ENCODE measurements at places on chromosomes 2 and 18.

DNA sequence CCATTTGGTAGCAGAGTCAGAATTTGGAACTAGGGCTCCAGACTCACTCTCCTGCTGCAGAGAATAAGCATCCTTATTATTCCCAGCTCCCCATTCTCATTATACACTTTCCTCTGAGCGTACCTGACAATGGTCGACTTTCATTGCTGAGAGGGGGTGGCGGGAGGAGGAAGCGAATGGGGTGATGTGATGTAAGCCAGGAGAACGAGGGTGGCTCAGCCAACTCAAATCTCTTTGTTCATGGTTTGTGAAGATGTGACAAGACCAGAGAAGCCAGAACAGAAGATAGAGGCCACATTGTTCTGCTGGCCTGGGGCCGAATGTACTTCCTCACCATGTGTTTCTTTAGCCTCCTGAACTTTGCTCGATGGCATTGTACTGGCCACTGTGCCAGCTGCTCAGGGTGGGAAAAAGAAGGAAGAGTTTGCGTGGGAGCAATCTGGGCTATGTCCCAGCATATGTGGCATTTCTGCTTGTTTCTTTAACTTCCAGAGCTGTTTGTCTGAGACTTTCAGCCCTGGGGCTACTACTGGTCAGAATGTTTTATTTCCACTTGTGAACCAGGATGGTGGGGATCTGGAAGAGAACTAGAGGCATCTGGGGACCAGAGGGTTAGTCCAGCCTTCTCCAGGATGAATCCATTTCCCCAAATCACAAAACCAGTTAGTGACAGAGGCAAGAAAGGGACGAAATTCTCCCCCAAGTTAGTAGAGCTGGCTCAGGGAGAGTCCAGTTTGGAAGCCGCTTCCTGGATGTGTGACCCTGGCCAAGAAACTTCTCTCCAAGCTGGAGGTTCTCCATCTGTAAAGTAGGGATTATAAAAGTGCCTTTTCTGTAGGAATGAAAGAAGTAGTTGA, 62.6 kb downstream of the MOGAT1 start:
- DNase-seq = no peak

- DNase-seq = no peak
Observed at GRCh38 chr2:189483571-189483970, 42.3 kb downstream of the WDR75 start.

DNA sequence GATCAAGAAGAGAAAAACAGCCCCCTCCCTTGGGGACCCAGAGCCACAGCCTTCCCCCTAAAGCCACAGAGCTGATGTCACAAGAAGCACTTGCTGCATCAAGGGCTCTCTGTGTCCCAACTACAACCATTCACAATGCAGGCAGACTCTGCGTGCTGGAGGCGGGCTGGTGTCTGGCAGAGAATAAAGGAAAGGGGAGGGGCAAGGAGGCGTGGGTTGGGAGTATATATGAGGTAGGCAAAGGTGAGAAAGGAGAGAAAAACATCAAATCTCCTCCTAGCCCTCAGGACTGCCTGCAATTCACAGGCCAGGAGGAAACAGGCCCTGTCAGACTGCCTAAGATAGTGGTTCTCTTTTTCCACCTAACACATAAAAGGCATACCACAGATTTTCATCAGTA, 48.8 kb upstream of the IHH start:
- no peak for DNase-seq

- no peak for DNase-seq
Observed at GRCh38 chr2:126850940-126851339, 47.8 kb upstream of the TEX51 start.

DNA sequence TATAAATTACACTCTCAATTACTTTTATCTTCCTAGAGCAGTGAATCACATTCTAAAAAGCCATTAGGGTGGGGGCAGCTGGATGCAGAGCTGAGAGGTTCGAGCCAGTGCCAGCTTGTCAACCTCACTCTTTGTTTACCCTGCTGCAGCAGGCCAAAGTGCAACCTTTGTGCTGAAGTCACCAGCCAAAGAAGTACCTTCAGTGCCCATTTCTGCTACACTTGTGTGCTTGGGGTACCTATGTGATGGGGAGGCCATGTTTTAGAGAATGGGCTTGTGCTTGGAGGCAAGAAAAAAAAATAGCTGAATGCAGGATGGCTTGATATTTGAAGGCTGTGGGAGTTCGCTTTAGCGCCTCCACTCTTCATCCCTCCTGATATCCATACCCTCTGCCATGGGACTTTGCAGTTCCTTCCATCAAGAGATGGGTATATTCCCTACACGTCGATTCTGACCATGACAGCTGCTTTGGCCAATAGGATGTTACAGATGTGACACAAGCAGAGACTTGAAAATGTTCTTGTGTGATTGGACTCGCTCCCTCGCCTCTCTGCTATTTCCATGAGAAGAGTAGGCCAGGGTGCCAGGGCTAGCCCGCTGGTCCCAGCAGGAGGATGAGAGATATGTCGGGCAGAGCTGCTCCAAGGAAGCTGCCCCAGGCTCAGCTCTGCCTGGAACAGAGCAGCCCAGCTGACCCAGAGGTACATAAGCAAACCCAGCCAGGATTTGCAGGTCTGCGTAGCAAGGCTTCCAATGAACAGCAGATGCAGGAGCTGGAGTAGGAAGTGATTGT, 12.7 kb upstream of the FZD5 start:
- DNase-seq = no peak

DNA sequence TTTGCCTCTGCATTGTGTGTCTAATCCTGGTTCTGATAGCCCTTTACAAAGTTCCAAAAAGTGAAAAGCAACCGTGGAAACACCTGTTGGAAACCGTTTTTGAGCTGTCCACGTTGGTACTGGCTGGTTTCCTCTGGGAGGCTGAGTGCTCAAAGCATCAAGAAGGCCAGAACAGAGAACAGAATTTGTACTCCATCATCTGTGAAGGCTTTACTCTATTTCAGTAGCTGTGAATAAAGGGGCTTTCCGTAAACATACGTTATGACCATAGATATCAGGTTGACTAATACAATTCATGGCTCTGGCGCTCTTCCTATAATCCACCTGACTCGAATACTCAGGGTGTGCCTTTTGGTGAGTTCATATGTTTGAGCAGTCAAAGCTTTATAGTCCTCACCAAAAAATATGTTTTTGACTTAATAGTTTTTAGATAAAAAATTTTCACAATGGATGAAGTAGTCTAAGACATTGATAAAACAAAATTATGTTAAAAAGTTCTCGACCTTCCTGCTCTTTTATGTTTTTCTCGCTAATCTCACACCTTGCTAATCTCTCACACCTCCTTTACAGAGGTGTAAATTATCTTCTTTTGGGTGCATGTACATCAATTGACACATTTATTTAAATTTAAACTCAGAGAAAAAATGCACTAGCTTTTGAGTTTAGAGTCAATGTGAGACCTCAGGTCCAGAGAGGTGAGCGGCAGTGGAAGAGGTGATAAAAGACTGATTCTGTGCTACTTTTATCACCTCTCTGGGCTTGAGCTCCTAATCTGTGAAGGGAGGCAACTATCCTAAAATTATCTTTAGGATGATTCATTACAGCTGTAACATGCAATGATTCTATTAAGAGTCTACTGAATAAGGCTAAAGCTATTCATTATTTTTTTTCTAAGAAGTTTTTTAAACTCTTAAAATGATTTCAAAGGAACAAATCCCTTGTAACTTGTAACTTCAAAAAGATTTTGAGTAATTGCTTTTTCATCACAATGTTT, 65.3 kb downstream of the CXCR4 start:
- DNase-seq = no peak

GRCh38 chr2:231795525-231796327, 9.5 kb downstream of the COPS7B start:
- DNase-seq = peak; percentile 77

- no peak for DNase-seq
Observed at GRCh38 chr2:212408524-212408923, 130.1 kb downstream of the ERBB4 start.

- DNase-seq = peak; percentile 12
Observed at GRCh38 chr2:226796012-226796839, 3.4 kb downstream of the IRS1 start.

GRCh38 chr2:163248376-163249253, 410.0 kb upstream of the KCNH7 start:
- no peak for DNase-seq

GRCh38 chr18:42513441-42513840, 558.4 kb downstream of the PIK3C3 start:
- DNase-seq = no peak

GRCh38 chr2:104945866-104946265, 92.0 kb downstream of the POU3F3 start:
- no peak for DNase-seq

DNA sequence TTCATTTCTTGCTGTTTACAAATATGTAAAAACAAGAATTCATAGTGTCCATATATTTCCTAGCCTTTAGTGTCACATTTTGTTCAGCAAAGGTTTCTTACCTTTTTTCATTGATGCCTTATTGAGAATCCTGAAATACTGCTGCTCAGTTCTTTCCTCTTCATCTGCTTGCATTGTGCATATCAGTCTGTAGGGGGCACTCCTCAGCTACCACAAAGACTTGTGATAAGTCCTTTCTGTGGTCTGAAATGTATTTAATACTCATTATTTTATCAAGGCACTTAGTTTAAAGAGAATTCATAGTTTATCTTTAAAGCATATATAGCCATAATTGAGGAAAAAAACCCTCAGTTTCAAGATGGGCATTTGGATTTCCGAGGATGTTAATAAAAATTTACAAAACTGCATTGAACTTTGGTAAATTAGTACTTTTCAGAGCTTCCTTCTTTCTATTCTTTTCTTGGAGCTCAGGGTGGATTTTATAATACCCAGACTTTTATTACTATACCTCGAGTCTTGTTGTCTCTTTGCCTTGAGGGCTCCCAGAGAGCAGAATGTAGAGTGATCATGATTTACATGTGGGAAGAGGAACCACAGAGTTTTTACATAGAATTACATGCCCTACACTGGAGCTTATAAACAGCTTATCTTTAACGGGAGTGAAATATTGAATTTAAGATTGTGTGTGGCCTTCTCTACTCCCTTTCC, 570.1 kb downstream of the PLCL1 start:
- DNase-seq = peak; percentile 32

DNA sequence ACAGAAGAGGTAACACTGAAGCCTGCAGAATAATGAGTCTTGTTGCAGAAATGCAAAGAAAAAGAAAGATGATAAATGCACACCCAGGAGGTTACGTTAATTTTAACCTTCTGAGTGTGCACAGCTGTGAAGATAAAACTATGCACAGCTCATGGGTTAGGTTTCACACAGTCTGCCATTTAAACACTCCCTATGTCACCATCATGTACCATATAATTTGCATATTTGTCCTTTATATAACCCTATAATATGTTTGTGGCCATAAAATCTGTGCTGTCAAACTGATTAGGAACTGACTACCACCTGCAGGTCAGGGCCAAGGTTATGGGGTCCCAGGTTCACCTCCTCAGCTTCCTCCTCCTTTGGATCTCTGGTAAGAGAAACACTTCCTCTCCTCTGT, 205.5 kb downstream of the RPIA start:
- no peak for DNase-seq

DNA sequence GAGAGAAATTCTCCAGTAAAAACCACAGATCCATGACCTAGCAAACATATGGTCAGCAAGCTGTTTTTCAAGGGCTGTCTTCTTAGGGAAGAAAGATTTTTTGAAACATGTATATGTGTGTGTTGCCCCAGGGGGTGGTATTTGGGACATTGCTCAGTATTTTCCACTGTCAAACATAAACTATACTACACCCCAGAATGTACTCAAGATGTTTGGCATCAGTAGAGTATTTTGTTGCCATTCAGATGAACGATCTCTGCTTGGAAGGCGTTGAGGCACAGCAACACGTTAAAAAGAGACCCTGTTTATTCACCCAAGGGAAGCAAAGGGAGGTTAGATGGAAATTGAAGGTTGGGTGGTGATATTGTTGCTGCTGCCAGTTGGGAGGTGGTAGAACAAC, 30.0 kb downstream of the EEF1B2 start:
- no peak for DNase-seq

DNA sequence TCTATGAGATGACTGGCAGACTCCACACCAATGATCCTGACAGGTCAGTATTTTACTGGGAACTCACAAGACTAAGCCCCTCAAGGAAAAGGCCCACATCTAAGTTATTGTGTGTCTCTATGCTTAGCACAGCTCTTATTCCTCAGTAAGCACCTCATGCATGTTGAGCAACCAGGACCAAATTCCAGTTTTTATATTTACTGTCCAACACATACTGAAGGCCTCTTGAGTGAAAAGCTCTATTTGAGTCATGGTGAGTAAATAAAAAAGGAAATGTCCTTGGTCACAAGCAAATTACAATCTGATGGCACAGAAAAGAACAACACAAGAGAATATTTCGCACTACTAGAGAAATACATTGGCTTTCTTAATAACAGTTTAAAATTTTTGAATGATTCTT, 87.9 kb upstream of the ETAA1 start:
- no peak for DNase-seq

DNA sequence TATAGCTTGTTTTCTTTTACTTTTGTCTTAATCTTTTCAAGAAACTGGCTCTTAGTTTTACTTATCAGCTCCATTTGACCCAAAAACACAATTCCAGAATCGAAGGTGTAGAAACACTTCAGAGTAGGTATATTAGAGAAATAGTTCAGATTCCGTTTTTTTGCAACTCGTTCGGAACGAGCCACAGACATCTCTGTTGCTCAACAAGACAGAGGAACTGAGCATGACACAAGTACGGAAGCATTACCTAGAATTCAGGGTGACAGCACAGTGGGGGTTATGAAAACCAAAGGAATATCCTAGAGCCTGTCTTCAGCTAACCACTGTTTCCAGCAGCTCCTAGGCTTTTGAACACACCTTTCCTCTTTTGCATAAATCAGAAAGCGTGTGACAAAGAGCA, 5.0 kb downstream of the HRH4 start:
- DNase-seq = no peak

- DNase-seq = no peak
Observed at GRCh38 chr2:16828044-16828827, 162.6 kb upstream of the CYRIA start.

DNA sequence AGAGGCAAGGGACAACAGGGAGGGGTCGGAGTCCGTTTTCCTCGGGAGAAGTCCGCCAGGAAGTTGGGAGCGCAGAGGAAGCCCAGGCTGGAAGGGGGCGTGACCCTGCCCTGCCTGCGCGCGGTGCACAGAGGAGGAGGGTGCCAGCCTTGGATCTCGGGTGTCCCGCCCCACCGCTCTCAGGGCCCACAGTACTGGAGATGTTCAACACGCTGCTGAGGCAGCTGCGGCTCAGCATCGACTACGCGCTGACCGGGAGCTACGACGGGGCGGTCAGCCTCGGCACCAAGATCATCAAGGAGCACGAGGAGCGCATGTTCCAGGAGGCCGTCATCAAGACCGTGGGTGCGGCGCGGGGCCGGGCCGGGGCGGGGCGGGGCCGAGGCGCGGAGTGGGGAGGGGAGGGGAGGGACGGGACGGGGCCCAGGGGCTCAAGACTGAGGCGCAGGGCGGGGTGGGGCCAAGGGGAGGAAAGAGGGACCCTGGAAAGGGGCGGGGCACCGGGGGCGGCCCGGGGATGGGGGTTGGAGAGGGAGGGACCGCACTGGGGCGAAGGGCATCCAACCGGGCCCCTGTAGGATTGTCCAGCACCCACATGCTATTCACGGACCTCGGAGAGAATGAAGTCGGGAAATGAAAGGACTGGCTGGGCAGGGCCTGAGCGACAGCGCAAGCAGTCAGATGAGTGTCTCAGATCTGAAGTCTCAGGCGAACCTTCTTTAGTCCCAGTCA, 36.6 kb downstream of the POMC start:
- peak; percentile 37 for DNase-seq

Data from AG08396 (cell line).